MV-4-11 (cell line): ENCODE measurements at places on chromosomes 1 and 21.

DNA sequence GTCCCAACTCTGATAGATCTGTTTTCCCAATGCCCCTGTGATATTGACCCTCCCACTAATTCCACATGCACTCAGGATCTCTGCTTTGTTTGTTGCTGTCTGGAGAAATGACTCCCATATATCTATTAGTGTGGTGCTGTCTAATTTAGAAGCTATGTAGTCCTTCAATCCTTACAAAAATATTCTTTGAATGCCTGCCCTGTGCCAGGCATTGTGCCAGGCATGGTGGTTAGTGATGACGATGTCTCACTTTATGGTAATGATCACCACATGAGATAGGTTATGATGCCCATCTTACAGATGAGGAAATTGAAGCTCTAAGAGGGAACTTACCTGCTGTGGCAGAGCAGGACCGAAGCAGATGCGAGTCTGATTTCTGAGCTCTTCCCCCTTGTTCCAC, 12.9 kb downstream of the MYOG start:
- DNase-seq = no peak

DNA sequence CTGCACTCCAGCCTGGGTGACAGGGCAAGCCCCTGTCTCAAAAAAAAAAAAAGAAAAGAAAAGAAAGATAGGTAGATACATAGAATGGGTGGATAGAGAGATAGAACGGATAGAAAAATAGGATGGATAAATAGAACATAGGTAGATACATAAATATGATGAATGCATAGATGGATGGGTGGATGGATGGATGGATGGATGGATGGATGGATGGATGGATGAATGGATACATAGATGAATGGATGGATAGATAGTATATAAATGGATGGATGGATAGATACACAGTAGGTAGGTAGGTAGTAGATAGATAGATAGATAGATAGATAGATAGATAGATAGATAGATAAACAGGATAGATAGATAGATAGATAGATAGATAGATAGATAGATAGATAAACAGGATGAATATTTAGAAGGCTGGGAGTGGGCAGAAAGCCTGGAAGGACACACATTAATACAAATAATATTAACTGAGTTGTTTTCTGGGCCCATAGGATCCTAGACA, 87.0 kb downstream of the PDE9A start:
- no peak for DNase-seq

DNA sequence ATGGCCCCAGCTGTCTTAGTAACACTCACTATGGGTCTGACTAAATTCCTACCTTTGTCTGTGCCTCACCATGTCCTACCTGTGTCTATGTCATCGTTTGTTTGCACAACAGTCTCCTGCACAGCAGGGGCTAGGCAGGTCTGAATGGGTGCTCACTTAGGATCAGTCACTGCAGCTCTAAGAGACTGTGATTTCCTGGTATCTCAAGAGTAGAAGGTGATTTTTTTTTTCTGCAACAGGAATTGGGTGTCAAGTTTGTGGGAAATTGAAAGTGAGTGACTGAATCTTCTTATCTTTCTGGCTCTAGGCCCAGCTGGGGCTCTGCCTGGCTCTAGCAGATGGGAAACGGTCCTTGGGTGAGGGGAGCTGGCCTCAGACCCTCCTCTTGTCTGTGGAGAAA, 46.4 kb upstream of the TRABD2B start:
- DNase-seq = no peak

GRCh38 chr1:121558514-121558913, 373.7 kb downstream of the SRGAP2C start:
- peak; percentile 73 for DNase-seq

GRCh38 chr1:201021630-201022492, 1.7 kb downstream of the KIF21B start:
- DNase-seq = no peak

DNA sequence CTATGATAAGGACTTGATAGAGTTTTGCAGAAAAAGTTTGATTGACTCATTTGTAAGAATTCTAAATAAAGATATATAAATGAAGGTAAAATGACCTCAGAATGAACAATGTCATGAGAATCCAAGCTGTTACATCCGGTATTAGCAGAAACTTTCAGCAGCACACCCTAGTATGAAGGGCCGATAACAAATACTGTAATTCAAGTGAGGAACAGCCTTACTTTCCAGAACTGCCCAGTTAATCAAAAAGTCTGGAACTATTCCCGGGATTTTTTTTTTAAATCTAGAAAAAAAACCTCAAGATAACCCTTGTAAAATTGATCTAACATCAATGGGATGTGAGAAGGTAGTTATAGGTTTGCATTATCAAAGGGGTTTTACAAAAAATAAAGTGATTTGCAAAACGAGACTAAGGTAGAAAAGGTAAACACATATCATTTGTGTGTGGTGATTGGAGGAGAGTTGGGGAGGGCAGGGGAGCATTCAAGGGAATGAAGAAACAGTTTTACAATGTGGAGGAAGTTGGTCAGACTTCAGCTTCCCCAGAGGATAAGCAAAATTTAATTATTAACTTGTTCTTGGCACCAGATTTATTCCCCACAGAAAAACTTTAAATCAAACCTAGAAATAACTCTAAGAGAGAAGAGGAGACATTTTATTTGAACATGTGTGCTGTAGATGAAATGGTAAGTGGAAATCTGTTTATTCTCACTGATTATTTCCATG, 75.9 kb upstream of the VCAM1 start:
- no peak for DNase-seq

DNA sequence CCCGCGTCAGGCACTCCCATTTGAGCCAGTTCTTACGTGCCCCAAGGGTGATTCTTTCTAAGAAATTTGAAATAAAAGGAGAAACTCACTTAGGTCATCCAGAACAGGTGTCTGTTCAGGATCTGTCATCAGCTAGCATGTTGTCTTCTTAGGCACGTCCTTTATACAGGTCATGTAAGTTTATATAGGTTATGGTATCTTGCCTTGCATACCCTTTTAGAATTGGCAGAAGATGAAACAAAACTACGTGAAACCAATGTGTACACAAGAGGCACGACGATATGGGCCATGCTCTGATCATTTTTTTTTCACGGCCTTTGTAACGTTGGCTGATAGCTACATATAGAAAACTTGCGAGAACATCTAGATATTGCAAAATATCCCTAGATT, 579 bp upstream of the GTF2B start:
- no peak for DNase-seq

GRCh38 chr1:52127181-52128180, 14.4 kb upstream of the ZFYVE9 start:
- peak; percentile 31 for DNase-seq

DNA sequence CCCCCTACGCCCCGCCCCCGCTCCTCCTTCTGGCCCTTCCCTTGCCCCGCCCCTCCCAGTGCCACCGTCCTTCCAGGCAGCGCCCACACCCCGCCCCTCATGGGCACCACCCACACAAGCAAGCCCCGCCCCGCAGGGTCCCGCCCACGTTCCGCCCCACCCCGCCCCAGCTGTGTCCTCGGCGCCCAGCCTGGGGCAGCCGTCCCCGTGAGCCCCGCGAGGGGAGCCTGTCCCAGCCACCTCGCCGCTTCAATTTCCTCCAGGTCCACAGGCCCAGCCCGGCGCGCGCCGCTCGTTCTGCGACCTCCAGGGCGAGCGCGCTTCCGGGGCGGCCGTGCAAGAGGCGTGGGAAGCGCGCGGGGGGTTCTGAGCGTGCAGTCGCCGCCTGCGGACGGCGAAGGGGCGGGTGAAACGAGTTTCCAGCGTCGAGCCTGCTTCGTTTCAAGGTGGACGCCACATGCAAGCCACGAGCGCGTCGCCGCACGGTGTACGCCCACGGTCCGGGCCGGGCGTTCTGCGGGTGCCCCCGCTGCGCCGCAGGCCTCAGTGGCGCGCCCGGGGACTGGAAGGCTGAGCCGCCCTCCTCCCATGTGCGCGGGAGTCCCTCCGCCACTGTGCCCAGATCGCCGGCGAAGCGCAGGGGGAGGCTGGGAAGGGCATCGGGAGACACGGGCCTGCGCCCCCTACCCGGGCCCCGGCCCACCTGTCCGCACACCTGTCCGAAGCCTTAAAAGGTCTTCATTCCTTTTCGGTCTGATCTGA, 10.8 kb upstream of the FAAP20 start:
- DNase-seq = peak; percentile 67

DNA sequence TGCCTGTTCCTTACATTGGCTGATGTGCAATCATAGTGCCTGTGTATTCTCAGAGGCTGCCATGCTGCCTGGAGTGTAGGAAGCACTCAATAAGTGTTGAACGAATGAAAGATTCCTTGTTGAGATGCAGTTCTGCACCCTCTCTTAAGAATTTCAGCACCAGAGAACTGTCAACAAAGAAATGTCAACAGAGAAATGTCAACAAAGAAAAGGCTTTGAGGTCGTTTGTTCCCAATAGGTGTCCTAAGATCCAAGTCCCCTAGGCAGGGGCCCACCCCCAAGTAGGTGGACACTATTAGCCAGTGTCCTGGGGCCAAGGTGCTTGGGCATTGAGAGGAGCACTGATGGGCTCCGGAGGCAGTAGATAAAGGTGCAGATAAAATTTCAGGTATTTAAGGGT, 12.6 kb downstream of the KCND3 start:
- DNase-seq = no peak

DNA sequence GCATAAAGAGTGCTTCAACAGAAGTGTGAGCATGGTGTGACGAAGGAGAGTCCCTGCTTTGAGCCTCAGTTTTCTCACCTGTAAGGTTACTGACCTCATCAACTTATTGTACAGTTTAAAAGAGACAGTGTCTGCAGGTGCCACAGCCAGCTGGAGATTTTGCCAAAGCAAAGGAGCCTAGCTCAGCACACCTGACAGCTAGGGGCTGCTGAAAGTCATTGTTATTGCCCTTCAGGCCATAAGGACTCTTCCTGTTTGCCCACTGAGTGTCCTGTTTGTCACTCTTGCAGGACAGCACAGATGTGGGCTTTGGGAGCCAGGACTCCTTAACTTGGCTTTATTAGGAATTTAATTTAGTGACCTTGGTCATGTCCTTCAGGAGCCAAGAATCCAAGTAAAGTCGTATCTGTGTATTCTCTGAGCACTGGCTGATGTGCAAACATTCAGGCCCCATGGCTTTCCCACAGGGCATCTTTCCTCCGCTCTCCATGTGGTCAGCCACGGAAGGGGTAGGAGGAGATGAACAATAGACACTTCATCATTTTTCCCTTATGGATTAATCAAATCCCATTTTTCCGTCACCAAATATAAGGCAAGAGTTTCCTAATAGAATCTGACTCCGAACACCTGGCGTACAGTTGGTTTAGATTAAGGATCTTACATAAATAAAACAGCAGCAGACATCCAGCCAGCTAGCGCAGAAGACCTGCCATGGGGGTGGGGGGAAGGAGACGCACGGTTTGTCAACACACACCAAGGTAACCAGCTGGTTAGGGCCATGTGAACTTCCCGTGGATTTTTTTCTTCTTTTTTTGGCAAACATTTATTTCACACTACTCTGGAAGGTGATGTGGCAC, 43.1 kb upstream of the KANK4 start:
- no peak for DNase-seq

- peak; percentile 7 for DNase-seq
Observed at GRCh38 chr1:110674337-110675059, at the start of gene KCNA3. Gene KCNA3 (minus strand): TSS chr1:110674940. CDS start chr1:110674809, 131 bp downstream.

GRCh38 chr1:14598007-14598497, 433 bp upstream of the KAZN start:
- DNase-seq = no peak

GRCh38 chr1:31576201-31576669, at the start of gene TINAGL1:
Gene TINAGL1 (plus strand): TSS chr1:31576515. CDS start chr1:31577149, 634 bp downstream.
- no peak for DNase-seq

GRCh38 chr1:76905876-76906595, 38.8 kb downstream of the ST6GALNAC5 start:
- DNase-seq = peak; percentile 63
